NCI-H1694 (cell line): ENCODE measurements at places on chromosomes 5 and 9.

DNA sequence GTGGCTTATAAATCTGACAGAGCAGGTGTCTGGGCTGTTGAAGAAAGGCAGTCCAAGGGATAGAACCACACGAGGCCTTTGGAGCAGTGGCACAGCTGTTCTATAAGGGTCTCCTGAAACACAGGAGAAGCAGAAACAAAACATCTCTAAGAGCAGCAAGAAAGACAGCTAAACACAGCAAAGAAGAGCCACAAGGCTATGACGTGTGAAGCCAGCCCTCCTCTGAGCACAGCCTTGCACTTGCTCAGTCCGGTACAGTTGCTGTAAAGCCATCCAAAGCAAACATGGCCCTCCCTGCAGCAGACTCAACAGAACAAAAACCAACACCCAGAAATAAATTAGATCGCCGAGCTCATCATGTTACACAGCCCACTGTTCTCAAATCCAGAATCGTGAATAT lies 2.6 kb upstream of the GZMK start:
- no peak for DNase-seq

DNA sequence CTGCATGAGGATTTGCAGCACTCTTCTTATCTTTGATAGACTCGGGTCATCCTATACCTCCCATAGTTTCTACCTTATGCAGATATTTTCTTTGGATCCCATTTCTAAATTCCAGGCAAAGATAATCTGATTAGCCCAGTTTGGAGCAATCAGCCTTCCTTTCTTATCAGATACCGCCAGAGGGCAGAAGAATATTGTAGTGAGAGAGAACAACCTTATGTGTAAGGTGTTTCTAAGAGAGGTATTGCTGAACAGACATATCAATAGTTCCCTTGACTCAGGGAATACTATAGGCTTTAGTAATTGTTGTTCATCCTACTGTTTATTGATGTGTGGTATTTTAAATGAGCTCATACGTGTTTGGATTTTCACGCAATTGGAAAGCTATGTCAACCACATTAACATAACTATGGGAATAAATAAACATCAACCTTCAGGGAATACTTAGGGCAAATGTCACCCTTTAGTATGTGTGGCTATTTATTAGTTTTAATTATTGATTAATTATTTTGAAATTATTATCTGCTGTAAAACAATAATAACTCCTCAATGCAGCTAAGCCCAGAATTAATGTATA lies 1435.2 kb upstream of the CDH9 start:
- DNase-seq: no peak

DNA sequence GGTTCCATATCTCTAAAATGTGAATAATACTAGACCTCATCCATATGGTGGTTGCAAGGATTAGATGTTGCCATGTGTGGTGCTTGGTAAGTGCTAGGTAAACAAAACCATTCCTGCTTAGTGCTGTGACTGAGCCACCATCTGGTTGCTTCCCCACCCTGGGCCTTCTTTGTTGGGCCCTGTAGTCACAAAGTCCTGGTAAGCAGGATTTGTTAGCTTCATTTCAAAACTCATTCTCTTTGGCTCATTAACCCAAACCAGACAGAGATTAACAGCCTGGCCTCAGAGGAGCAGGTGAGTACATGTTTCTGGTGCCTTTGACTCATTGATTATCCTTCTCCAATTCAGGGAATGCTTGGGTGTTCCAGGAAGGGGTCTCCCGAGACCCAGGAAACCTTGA lies 240.2 kb downstream of the ARHGAP26 start:
- peak; percentile 95 for DNase-seq

DNA sequence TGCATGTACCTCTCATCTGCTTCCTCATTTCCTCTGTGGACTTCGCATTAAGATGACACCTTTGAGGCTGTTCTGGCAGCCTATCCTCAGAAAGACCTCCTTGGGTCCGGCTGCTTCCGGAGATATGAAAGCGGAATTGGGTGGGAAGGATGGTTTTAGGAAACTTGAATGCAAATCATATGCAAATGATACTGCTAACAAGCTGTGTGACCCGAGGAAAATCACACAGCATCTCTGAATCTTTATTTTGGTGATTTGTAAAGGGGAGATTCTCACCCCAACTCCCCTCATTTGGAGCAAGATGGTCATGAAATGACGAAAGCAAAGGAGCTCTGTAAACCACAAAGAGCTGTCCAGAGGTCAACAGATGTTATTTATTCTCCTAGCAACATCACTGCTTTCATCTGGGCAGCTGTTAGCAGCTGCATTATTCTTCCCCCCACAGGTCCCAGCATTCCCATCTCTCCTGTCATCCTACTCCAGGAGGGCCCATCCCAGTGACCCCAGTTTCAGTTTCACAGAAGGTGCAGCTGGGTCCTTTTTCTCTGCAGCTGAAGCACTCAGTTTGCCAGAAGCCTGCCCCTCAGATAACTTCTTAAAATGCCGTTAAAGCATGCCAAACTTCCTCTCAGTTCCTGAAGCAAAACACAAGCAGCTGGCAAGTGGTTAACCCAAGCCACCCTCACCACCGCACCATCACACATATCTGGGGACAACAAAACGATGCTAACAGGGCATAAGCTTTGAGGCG lies 269.5 kb downstream of the SEC61B start:
- DNase-seq: no peak

- no peak for DNase-seq
These were observed 183.4 kb downstream of the GOLPH3 start for GRCh38 chr5:31990701-31991110.

DNA sequence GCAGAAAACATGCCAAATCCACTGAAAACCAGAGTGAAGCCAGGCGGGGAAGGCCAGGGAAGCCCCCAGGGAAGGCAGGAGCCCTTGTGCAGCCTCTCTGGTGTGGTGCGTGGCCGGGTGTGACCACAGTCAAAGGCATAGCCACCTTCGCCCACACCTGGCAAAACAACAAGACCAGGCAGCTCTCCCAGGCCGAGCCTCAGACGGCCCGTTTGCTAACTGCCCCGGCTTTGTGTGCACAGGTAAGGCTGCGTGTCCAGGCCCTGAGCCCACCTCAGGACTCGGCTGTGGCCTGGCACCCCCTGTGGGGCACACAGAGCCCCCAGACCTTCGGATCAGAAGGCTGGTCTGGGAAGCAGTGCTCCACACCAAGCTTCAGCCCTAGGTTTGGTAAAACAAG lies 6.1 kb downstream of the TMEM250 start:
- DNase-seq: no peak

- no peak for DNase-seq
These were observed 44.4 kb upstream of the NEK6 start for GRCh38 chr9:124213396-124213795.

- no peak for DNase-seq
These were observed 88.6 kb downstream of the EHMT1 start for GRCh38 chr9:137707361-137707760.

GRCh38 chr9:127522727-127523126 lies 71.4 kb downstream of the LRSAM1 start:
- no peak for DNase-seq

DNA sequence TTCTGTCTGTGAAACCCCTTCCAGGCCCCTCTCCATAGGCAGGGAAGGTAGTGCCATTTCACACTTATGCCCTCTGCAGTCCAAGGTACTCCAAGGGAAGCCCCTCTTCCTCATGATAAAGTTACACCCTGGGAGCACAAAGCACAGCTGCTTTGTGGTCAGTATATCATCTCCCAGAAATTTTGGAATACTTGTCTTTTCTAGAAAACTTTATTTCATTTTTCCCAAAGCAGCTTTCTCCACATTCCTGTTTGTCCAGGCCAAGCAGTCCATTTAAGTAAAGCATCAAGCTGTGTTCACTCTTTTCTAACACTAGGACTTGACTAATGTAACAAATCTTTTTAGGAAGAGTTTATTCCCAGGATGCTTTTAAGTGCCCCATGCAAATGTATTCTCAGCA lies 371.8 kb upstream of the RGMB start:
- no peak for DNase-seq

GRCh38 chr9:26655166-26655565 lies 237.4 kb downstream of the CAAP1 start:
- DNase-seq: no peak

DNA sequence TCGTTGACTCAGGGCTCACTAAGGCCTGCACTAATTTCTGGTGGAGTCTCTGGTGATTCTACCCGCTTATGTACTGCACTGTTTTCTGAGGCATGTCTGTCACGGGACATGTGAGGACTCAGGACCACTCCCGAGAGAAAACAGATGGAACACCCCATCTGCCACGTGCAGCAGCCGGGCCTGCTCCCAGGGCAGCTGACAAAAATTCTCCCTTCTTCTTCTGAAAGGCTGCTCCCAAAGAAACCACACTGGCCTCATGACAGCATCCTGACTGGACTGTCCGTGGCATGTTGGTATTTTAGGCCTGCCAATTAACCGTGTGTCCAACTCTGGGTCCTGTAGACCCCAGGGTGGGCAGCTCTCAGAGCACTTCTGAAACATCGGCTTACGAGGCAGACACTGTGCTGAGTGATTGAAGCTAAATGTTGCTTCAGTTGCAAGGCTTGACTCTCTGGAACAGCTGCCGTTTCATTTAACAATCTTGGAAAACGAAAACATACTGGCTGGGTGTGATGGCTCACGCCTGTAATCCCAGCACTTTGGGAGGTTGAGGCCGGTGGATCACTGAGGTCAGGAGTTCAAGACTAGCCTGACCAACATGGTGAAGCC lies 39.0 kb downstream of the FAM240B start:
- DNase-seq: peak; percentile 96

DNA sequence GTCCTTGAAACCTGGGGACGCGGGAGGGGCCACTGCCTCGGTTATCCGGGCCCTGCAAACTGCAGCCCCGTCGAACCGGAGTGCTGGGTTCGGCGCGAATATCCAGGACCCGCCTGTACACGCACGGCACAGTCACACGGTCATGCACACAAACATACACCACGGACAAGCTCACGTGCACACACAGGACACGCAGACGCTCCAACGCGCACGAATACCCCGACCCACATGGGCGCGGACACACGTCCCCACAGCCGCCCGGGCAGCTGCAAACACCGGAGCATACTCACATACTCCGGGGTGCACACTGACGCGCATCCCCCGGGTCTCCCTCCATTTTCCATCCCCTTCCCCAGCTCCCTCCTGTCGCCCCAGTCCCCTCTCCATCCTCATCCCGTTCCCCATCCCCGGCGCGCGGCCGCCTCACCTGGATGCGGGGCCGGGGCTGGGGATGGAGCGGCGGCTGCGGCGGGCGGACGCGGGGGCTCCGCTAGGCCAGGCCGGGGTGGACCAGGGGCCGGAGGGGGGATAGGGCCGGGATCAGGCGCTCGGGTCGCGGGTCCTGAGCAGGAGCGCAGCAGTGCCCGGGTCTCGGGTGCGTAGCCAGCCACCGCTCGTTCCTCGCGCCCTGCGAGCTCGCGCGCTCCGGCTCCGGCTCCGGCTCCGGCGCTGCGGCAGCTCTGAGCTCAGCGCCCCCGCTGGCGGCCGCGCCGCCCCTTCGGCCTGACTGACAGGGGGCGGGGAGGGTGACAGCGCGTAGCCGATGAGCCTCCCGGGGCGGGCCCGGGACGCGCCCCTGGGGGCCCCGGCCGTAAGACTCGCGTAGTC lies at the start of the genes EIF4E1B and SNCB:
EIF4E1B (plus strand) TSS at position 823 of the 828 bp plus-strand sequence. CDS start 12,113 bp downstream, outside the sequence.
SNCB (minus strand) TSS at position 682 of the 828 bp plus-strand sequence. CDS start 880 bp downstream, outside the sequence.
- DNase-seq: no peak

DNA sequence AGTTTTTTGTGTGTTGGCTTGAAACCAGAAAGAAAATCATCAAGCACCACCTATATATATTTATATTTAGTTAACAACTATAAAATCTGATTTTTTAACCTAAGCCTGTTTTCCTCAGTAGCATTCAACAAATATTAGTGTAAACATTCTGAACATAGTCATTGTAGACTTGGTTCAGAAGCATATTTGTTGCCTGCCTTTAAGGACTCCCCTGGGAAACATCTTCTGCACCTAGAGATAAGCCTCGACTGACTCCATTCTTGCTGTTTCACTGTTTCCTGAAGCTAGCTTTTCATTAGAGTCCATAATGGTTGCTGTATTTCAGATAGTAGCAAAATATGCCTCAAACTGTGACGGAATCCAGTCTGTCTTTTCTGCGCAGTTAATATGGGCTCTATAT lies 123.5 kb downstream of the TRIO start:
- DNase-seq: no peak

- no peak for DNase-seq
These were observed 29.2 kb downstream of the NR2F1 start for GRCh38 chr5:93611976-93612854.

DNA sequence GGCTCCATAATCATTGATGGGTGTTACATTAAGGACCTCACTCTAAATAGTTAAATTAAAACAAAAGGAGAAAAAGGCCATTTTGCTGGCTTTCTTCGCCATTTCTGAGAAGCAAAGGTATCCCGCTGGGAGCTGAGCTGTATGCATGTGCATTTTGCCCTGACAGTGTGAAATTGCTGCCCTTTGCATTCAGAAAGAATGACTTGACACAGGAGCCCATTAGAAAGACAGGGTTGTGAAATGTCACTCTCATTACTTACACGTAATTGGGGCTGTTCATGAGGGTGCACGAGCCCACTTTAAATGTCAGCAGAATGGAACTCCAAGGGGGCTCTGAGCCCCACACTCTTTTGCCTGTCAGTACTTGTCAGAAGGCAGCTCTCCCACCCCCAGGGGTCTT lies 85.0 kb downstream of the SEMA4D start:
- DNase-seq: no peak

DNA sequence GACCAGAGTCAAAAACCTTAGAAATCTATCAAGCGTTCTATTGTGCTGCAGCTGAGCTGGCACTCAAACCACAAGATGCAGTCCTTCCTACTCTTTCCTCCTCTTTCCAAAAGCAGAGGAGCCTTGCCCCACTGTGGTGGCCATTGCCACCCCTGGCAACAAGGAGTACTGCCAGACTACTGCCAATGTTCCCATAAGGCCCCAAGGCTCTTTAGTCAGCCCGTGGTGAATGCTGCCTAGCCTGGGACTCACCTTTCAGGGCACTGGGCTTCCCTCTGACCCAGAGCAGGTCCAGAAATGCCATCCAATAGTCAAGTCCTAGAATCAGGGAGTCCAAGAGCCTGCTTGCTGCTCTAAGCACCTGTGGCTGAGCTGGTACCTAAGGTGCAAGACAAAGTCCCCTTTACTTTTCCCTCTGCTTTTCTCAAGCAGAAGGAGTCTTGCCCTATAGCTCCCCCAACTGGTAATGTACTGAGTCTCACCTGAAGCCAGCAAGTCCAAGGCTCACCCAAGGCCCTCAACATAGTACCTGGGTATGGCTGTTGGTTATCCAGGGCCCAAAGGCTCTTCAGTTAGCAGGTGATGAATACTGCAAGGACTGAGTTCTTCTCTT lies 219.4 kb downstream of the ATPSCKMT start:
- DNase-seq: no peak

GRCh38 chr5:142287096-142287972 lies 37.5 kb downstream of the SPRY4 start:
- DNase-seq: no peak

DNA sequence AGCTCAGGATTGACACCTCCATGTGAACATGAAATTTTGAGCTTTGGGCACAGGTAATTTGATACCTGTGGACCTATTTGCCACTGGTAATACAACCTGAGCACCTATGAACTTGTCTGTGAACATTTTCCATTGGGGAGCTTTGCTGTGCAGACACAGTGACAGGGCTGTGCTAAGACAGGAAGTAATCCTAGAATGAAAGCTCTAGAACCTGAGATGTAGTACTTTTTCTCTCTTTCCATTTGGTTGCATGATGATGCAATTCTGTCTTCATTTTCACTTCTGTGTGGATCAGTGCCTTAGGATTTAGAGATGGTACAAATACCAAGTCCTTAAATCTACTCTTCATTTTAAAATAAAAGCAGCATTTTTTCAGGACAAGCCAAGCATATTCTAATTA lies 216.9 kb downstream of the NR3C1 start:
- DNase-seq: no peak
